Vagina (tissue), 2 donors: ENCODE measurements at places on chromosomes 7 and 10.

GRCh38 chr10:110618230-110618610 is 25.9 kb upstream of the RBM20 start:
- DNase-seq = no peak

DNA sequence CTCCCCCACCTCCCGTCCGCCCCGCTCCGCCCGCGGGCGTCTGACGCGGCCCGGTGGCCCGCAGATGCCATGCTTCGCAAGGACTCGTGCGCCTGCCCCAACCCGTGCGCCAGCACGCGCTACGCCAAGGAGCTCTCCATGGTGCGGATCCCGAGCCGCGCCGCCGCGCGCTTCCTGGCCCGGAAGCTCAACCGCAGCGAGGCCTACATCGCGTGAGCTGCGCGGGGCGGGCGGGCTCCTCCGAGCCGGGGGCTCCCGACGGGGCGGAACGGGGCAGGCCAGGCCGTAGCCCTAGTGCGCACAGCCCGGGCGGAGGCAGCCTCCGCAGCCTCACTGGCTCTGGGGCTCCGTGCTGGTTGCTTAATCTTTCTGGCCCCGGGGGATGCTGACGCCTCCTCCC is 2.8 kb downstream of the ASIC3 start:
- DNase-seq = no peak

DNA sequence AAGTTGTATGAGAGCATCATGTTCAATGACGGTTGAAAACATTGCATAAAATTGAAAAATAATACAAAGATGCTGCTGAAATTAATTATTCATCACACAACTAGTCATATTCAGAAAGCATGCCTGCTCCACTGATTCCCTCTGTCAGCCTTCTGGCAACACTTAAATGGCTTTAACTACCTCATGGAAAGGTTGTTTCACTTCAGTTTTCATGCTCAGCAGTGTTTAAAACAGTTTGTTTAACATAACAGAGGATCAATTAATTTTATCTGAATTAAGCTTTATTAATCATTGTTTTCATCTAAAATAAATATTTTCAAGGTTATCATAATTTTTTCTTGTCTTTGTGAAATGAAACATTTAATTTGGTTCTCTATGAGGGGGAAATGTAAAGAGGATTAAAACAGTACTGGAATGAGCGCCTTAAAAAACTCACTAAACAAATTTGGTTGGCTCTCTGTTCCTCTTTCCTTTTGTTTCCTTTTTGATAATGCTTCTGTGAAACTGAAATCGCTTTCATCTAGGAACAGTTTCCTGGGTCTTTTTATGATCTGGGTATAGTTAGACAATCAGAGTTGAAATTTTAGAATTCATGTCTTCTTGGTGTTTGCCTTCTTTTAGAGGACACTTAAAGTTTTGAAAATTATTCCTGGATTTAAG is 427.4 kb downstream of the SH2D4B start:
- no peak for DNase-seq

DNA sequence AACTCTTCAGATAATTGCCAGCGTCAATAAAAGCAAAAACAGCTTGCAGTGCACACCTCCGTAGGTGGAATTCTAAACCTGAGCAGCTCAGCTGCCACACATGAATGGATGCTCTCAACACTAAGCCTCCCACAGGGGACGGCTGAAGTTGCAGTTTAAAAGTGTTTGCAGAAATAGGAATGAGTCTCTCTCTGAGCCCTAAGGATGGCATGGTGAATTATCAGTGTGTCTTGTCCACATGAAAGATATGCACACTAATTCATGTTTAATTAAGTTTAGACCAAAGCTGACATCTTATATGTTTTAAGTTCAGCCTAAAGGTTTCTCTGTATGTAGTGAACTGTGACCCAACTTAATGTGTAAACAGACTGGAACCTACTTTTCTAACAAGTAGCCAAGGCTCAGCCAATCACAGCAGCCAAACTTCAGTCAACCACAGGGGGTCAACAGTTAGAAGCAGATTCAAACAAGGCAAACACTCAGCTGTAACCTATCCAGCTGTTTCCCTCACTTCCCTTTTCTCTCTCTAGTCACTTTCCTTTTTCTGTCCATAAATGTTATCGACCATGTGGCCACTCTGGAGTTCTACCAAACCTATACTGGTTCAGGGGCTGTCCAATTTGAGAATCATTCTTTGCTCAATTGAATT is 38.1 kb downstream of the CTTNBP2 start:
- DNase-seq = no peak

- no peak for DNase-seq
Measured at GRCh38 chr10:58300676-58301075, 31.7 kb downstream of the CISD1 start.

DNA sequence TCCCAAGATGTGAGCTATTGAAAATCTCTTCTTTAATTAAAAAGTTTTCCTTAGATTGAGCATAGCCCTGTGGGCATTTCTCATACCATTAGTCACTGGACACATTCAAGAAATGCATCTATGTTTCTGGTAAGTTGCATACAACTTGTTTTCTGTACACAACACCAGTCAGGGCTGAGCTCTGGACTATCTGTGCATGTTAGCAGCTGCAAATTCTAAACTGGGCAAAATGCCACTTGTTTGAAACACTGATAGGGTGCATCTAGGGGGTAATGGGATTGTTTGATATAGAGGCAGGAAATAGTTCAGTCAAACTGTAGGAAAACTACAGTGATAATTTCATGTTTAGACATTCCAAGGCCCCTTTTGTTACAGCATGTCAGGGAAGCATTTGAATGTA is 145.6 kb upstream of the NPY start:
- DNase-seq = no peak

DNA sequence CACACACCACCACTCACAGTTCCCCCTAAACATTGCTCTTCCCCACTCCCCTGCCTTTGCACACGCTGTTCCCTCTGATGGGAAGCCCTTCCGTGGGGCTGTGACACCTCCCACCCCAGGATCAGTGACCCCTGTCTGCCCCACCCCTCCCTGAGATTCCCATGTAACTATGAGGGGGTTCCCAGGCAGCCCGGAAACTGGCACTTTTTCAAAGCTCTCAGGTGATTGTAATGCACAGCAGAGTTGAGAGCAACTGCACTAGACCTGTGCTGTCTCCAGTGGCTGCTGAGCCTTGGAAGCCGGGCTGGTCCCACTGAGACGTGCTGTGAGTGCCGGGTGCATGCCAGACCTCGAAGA is 29.8 kb downstream of the GPRIN2 start:
- no peak for DNase-seq

DNA sequence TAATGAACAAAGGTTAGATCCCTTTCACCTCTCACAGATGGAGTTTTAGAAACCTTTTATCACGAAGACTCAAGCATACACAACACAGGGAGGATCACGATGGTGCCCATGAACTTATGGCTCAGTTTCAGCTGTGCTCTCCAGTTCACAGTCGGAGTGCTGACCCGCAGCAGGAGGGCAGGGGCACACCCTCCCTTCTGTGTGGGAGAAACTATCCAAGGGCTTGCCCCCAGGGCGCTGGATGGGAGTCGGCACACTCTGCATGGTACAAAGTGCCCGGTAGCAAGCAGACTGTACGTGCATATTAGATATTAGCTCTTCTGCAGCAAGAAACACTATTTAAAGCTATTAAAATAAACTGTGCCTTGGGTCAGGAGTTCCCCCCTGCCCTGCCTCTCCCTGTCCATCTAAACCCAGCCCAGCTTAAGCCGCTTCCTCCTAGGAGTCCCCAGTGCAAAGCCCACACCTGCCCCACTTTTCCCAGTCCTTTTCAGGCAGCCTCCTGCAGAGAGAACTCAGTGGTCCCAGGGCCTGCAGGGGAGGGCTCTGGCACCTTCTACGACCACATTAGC is 76.5 kb downstream of the CHST15 start:
- DNase-seq = no peak

DNA sequence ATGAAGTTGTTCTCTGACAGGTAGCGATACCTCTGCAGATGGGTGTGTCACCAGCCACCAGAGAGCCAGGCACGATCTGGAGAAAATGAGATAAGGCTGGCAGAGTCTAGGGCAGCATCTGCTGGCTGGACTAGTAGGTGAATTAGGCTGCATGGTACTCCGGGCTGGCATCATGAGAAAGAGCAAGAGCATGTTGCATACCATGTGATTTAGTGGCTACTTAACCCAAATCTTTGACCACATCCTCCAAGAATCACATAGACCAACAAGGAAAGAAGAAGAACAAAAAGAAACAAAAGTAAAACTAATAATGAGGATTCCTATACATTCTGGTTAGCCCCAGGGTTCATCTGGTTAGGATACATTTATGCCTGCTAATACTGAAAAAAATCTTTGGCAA is 23.4 kb upstream of the FAM170B start:
- no peak for DNase-seq

DNA sequence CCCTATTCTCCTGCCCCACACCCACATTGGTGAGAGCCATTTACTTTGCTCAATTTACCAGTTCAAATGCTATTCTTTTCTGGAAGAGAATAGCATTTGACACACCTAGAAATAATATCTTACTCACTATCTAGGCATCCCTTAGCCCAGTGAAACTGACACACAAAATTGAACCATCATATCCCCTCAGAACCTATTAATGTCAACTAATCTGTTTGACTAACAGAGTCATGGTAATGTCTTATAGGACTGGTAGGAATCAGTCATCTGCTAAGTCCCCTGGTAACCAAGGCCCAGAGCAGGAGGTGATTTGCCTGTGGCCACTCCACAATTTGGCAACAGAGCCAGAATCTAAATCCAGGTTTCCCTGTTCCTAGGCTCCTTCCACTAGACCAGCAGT is 63.3 kb downstream of the PPP1R3C start:
- DNase-seq = no peak

DNA sequence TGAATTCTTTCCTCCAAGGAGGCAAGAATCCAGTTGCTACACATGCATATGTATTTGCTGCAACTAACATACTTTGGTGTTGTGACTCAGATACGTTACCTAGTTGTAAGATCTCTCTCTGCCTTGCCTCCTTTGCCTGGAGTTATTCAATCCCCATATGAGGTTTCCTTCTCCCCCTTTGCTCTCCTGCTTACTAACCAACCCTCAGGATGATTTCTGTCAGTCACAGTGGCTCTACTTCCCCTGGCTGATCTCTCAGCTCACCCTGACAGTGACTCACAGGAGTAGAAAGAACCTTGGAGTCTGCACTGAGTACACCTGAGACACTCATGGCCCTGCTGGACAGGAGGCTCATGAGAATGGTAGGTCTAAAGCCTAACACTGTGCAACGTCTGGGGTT is 92.0 kb downstream of the TMEM106B start:
- DNase-seq = no peak

DNA sequence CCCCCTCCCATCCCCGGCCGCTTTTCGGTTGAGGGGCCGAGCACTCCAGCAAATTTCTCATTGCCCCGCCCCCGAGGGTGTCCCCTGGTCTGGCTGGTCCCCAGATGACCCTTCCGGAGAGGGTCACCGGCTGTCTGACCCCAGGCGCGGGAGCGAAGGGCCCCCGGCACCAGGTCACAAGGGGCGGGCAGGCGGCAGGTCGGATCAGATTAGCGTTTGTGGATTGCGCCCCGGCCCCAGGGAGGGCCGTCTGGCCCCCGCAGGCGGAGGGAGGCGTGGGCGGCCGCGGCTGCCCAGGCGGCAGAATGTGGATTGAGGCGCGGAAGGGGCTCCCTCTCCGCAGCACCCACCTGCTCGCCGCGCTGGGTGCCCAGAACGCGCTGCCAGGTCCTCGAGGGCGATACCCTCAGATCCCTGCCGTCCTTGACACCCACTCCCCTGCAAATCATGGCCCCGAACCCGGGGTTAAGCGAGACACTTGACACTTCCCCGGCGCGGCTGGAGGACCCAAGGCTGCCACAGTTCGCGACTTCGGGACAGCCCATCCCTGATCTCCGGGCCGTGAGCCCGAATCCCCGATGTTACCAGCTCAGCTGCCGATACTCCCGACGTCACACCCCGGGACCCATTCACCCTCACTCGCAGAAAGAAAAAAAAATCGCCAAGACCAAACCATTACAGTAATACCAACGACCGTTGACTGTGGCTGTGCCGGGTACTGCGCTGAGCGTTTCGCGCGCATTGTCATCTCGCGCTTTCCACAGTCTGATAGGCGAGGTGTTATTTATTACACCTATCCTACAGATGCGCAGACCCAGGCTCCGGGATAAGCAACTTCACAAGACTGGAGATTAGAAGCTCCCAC is 953 bp downstream of the NODAL start:
- no peak for DNase-seq

DNA sequence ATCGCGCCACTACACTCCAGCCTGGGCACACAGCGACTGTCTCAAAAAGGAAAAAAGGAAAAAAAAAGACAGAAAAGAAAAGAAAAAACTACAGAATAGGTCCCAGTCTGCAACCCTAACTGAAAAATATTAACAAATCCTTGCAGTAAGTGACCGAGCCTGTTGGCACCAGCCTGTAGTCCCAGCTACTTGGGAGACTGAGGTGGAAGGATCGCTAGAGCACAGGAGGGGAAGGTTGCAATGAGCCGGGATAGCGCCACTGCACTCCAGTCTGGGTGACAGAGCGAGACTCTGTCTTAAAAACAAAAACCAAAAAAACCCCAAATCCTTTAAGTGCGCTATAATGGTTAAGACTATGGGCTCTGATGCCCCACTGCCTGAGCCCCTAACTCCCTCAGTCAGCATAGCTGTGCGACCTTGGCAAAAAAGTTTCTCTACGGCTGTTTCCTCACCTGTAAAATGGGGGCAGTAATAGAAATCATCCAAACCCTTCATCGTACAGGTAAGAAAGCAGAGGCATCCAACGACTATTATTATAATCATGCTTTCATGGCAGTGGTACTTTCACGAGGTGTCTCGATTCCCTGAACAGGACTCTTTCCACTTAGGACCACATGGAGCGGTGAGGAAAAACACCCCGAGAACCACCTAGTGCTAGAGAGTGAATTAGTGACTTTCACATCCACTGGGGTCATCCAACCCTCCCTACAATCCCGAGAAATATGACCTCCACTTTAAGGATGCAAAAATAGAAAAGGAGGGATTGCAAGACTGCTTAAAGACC is 755 bp downstream of the TOMM7 start:
- no peak for DNase-seq

- no peak for DNase-seq
Measured at GRCh38 chr10:133347710-133348517, 741 bp downstream of the PRAP1 start.

DNA sequence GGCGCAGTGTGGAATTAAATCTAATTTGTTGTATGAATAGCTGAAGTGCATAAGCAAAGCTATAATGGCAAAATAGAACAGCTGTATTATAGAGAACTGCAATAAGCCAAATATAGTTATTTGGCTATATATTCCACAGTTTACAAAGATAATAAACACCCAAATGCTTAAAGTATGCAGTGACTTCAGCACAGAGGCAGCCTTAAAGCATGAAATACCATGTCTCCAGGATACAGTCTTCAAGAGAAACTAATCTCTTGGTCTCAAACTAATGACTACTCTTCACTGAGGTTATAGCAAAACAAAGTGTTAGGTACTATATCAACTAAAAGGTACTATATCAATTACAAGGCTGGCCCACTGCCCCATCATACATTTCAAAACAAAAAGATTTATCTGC is 48.0 kb downstream of the NT5C2 start:
- DNase-seq = no peak

- no peak for DNase-seq
Measured at GRCh38 chr7:139995017-139995915, 67.5 kb downstream of the PARP12 start.
